ENCODE measurements at places on chromosomes 7 and 10. TPM values are rescaled to one million over a fixed set of nuclear protein-coding genes. Genes with fewer than 3 reads are reported as not detected.
A peak's percentile ranks its signal among the peaks of the same experiment; 100 is the strongest.

The GRM8 gene
- total RNA-seq: not detected

- H3K4me3 ChIP-seq: no peak overlapping the region
- H3K27ac ChIP-seq: no peak overlapping the region
- no peaks in the 10 kb centered on the region for H3K27me3 ChIP-seq
- no peaks in the 10 kb centered on the region for H3K36me3 ChIP-seq
Observed at GRCh38 chr10:113331961-113332360, 220.9 kb upstream of the HABP2 start.

DNA sequence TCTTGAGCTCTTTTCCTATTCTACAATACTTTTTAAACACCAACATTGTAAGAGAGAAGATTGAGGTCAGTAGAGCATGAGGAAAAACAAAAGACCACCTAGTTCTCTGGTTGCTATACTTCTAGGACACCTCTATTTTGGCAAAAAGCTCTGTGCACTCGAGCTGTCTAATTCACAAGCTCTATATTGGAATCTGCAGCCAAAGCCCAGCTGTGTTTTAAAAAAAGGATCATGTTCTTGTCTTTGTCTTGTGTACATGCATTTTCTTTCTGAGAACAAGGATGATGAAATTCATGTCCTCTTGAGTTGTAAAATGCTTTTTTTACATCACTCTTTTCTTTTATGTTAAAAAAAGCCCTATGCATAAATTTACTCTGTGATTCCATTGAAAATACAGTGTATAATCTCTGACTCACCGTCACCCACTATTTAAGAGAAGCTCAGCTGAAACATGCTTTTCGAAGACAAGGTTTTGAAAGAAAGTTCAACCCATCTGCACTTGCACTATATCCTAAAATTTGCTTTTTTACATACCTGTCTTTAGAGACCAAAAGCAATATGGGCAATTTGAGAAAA lies 215.5 kb upstream of the VSTM2A start:
- no peak overlapping the region for H3K4me3 ChIP-seq
- DNase-seq: no peak
- H3K4me1 ChIP-seq: no peaks in the 10 kb centered on the region
- H3K36me3 ChIP-seq: no peaks in the 10 kb centered on the region
- no peak overlapping the region for H3K27ac ChIP-seq

DNA sequence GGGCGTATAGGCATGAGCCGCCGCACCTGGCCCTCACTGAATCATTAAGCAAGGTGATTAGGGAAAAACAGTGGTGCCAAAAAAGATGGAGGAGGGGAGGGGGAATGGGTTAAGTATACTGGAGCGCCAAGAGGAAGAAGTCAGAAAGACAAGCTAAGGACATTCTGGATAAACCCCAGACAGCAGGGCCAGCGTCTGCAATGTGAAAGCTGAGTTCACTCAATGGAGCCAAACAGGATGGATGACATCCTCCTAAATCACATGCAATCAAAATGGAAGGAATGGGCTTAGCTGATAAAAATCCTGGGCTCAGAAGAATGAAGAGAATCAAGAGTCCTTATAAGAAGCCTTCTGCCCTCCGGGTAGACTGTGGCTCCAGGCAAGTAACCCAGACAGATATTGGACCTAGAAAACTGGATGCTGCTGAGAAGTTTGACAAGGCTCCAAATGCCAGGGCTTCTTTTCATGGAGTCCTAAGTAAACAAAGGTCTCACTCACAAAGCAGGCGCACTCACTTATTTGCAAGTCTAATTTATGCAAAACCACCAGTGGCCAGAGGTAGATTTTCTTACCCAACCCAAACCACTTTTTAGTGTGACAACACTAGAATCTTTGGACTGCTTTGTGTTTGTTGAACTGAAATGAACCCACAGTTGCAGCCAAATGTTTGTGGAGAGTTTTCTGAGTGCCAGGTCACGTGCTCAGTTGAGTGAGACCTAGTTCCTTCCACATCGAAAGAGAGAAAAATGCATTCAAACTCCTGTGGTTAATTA lies 519.1 kb upstream of the AUTS2 start:
- H3K36me3 ChIP-seq: no peaks in the 10 kb centered on the region
- H3K27me3 ChIP-seq: peaks cover 1% of the 10 kb centered on the region
- H3K4me3 ChIP-seq: no peak overlapping the region
- DNase-seq: no peak
- no peak overlapping the region for H3K27ac ChIP-seq

The FEZF1 gene
- not detected for total RNA-seq

The SLC26A3 gene
- not detected for total RNA-seq

The ATP6V1F gene
- total RNA-seq: 109 TPM

DNA sequence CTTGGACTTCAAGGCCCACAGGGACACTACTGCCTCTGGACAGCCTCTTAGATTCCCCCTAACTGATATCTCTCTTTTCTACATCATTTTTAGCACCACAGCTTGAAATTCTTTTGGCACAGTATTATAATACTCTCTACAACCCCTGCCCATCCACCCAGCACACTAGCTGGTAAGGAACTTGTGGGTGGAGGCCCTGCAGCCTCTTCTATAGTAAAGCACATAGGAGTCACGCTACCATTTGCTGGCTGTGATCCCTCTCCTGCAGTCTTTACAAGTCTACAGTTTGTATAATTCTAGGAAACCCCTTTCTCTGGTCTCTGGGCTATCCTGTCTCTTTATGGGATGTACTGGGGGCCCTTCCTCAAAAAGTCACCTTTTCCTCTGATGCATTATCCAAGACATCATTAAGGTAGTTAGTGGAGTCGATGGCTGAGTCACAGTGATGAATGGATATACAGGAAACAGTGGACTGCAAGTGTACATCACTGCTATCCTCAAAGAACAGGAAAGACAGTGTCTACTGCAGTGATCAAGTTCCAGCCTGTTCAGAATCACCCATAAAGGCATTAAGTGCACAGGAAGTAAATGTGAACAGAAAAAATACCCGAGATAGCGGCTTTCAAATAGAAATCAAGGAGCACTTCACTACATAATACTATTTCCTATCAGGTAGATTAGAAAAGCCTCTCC lies 54.4 kb downstream of the STK17A start:
- no peaks in the 10 kb centered on the region for H3K27me3 ChIP-seq
- peak overlapping the region; percentile 5 for H3K4me3 ChIP-seq
- H3K4me1 ChIP-seq: peaks cover 96% of the 10 kb centered on the region
- H3K36me3 ChIP-seq: peaks cover 76% of the 10 kb centered on the region

The GRID2IP gene
- 0.23 TPM for total RNA-seq

The LDB3 gene
- total RNA-seq: 0.07 TPM

GRCh38 chr7:1954366-1955004 lies 278.3 kb downstream of the MAD1L1 start:
- H3K36me3 ChIP-seq: peaks cover 20% of the 10 kb centered on the region
- no peak for DNase-seq
- H3K4me3 ChIP-seq: no peak overlapping the region
- H3K27ac ChIP-seq: no peak overlapping the region

GRCh38 chr7:117411539-117411938 lies 15.8 kb downstream of the ASZ1 start:
- no peak overlapping the region for H3K27ac ChIP-seq
- no peaks in the 10 kb centered on the region for H3K27me3 ChIP-seq
- H3K36me3 ChIP-seq: no peaks in the 10 kb centered on the region
- no peak overlapping the region for H3K4me3 ChIP-seq

The SFRP5 gene
- total RNA-seq: 0.74 TPM

- H3K27ac ChIP-seq: no peak overlapping the region
- H3K36me3 ChIP-seq: no peaks in the 10 kb centered on the region
- no peak for DNase-seq
- H3K27me3 ChIP-seq: no peaks in the 10 kb centered on the region
- no peak overlapping the region for H3K4me3 ChIP-seq
Observed at GRCh38 chr10:53690524-53691240, 918.1 kb upstream of the MBL2 start.

Data from activated CD8-positive, alpha-beta T cell treated with anti-CD3 and anti-CD28 coated beads for 36 hours (primary cell).